BJ (cell line): ENCODE measurements at places on chromosomes 1 and 21.
A peak's percentile ranks its signal among the peaks of the same experiment; 100 is the strongest.

GRCh38 chr1:101275672-101276071, 38.9 kb downstream of the S1PR1 start:
- DNase-seq = no peak

DNA sequence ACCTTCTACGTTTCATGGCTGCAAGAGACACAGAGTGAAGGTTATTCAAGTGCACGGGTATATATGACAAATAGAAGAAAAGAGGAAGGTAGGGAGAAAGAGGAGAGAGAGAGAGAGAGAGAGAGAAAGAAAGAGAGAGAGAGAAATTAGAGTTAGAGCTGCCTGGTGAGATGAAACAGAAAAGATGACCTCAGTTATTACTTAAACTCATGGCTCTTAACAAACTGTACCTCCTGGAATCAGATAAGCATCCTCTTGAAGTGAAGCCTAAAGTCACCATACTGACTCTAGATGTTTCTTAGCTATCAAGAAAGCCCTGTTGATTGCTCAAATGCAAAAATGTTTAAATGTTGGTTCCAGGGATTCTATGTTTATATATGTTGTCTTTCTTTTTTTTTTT, 597.7 kb upstream of the ZP4 start:
- DNase-seq = no peak

DNA sequence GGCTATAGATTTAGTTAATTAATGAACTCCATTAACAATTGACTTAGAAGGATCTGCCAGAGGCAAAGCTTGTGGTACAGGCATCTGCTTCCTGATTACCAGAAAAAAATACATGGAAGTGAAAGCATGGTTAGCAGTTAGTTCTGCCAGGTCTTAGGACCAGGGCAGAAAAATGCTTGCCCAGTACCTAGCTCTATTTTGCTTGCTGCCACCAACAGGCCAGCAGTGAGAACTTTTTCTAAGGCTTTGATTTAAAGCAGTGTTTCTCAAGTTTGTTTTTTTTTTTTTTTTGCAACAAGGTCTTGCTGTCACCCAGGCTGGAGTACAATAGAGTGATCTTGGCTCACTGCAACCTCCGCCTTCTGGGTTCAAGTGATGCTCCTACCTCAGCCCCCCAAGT, 16.4 kb upstream of the MTF1 start:
- no peak for DNase-seq

- DNase-seq = no peak
Measured at GRCh38 chr1:54037476-54037875, 15.5 kb downstream of the TMEM59 start.

- DNase-seq = no peak
Measured at GRCh38 chr1:218350035-218350525, 4.9 kb downstream of the TGFB2 start.

DNA sequence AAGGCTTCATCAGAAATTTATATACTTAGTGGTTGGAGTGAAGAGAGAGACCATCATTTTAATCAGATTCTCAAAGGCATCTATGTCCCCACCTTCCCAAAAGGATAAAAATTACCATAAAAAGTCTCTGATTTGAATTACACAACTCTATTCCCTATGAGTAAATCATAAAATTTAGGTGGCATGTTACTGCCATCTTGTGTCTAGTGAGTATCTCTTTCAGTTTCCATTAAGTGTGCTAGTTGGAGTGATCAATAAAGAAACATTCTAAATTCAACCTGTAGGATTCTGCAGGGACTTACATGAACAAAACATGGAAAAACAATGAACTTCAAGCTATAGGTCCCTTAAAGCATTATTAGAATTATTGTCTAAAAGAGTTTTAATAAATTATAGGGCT, 655.4 kb downstream of the LTN1 start:
- no peak for DNase-seq

GRCh38 chr1:66214901-66215300, 319.1 kb upstream of the SGIP1 start:
- DNase-seq = no peak

GRCh38 chr1:203289982-203290260, 15.4 kb upstream of the BTG2 start:
- no peak for DNase-seq

DNA sequence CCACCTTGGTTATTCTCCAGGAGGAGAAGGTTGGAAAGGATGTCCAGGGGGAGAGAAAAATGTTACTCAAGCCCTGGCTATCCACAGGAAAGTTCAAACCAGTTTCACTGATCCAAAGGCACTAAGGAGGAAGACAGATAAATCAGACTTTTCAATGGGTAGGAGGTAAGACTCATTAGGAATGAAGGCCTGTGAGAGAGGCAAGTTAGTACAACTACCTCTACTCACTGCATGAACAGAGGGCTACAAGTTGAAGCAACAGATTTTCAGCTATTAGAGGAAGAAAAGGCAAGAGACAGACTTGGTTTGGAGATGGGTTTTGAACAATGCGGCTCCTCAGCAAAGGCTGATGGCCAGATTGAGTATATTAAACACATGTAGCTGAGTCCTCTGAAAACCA, 16.9 kb downstream of the CD160 start:
- DNase-seq = no peak

DNA sequence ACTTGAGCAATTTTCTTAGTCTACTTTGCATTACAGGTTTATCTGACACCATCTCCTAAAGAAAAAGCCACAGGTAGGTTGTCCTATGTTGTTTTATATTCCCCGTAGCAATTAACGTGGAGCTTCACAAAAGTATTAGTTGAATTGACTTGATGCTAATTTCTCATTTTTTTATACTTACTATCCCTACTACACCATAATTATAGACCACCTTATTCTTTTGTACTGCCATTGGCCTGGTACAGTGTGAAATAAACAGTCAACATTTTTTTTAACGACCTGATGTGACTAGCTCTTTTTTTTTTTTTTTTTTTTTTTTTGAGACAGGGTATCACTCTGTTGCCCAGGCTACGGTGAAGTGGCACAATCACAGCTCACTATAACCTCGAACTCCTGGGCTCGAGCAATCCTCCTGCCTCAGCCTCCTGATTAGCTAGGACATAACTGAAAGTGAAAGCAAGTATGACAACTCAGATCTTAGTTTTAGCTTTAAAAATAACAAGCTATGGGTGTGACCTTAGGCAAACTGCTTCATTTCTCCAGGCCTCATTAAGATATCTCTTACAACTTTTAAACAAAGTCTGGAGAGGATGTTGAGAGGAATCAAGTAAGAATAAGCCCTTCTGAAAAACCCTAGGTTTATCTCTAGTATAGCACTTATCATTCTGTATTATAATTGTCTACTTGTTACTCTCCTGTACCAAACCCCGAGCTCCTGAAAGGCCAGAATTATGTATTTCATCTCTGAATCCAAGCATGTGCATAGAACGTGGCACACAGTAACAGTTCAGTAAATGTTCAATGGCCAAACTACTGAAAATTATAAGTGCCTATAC, 49.5 kb downstream of the LUZP1 start:
- no peak for DNase-seq

- no peak for DNase-seq
Measured at GRCh38 chr1:12460911-12461621, 156.9 kb downstream of the DHRS3 start.

DNA sequence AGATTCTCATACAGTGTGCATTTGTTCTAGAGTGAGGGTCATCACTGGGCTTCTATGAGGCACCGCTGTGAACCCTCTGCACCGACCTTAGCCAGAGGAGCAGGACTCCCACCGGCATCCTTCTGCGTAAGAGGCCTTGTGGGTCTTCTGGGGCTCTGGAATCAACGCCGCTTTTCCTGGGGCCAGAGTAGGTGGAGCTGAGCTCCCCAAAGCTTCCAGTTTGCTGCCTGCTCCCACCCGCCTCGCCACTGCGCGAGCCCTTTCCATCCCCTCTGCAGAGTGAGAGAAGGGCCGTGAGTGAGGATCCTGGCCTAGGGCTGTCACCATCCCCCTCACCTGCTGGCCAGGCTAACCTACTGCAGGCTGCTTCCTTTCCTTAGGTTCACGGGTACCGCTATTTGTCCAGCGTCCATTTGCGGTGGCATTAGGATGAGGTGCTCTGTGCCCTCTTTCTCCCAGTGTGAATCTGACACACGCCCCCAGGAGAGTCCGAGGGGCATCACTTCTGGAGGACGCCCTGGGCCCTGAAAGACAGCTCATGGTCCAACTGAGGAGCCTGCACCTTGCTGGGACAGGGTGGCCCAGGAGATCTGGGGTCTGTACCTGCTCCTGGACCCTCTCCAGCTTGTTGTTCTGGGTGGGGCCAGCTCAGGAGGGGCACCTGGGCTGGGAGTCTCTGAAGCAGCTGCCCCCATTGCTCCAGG, 36.2 kb downstream of the UMODL1 start:
- DNase-seq = no peak

DNA sequence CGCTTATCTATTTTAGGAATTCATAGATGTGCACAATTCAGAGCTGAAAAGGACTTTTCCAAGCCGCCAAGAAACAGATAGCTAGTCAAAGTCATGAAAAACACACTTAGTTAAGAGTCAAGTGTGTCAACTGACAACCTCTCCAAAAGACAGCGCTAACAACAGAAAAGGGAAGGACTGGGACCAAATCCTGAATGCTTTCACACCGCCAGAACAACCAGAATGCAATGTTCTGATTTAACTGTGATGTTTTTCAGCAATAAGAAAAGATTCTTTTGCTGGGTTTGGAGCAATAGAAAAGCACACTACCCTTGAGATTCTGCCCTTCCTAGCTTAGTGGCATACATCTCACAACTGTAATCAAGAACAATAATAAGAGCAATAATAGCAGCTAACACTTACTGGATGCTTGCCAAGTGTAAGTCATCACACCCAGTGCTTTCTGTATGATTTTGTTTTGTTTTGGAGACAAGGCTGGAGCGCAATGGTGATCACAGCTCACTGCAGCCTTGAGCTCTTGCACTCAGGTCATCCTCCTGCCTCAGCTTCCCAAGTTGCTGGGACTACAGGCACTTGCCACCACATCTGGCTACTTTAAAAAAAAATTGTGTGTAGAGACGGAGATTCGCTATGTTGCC, 33.9 kb upstream of the SDC3 start:
- DNase-seq = no peak

DNA sequence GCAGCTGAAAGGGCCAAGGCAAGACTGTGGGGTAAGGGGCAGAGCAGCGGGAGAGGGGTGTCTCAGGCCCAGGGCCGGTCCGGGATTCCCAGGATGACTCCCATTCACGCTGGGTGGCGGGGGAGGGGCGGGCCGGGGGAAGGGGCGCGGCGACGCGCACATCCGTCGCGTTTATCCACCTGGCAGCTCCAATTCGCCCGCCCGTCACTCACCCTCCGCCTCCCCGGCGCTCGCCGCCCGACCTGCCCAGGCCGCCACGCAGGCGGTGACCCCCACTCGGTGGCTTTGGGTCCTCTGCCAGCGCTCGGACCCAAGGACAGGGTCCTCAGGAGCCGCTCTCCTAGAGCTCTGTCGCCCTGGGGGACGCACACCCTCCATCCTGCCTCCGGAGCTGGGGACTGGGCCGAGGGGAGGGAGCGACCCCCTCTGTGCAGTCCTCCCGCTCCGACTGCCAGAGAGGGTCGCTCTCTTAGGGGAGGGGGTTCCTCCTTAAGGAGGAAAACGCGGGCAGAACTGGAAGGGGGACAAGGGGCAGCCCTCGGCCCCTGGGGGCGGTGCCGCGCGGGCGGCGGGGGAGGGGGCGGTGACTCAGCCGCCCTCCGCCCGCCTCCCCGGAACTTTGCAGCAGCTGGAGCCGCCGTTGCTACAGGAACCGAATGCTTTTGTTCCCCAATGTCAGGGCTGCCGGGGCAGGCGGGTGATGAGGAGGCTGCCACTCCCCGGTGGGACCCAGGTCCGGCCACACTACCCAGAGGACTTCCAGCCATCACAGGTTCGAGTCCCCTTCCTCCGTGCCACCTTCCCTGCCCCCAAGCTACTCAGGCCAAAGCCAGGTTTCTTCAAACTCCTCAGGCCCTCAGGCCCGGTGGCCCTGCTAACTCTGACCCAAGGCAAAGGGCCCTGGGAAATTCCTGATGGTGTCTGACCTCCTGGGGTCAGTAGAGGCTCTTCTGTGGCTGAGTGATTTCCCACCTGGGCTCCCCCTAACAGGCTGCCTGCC, 3.4 kb downstream of the ADGRB2 start:
- peak; percentile 20 for DNase-seq

GRCh38 chr1:93556291-93556690, 108.4 kb downstream of the FNBP1L start:
- DNase-seq = no peak
